K562 (cell line): ENCODE measurements at places on chromosomes 5 and 9.

- DNase-seq: no peak
These were observed 17.7 kb downstream of the DHX29 start for GRCh38 chr5:55289808-55290207.

DNA sequence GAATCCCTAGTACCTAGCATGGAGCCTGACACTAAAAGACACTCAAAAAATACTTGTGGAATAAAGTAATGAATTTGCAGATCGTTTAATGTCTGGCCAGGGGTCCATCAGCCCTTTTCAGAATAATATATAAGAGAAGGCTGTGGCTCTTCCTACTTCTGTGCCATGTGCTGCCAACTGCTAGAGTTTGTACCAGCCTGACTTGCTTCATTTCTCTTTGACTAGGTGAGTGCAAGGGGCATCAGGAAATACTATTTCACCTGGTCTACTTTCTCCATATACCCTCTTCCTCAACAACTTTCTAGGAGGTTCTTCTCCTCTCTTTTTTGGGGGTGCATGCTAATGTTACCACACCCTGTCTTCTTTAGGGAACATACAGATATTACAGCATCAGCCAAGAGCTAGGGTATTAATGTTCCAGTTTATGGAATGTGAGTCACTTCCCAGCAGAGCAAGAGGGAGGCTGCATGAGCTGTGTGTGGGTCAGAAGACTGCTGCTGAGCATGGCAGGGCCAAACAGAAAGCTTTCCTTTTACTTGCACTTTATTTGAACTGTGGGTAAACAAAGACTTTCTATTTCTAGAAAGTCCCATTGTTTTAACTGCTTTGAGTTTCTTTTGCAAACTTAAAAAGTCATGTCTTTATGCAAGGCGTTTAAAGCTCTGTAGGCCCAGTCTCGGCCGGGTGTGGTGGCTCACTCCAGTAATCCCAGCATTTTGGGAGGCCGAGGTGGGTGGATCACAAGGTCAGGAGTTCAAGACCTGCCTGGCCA, 158.9 kb downstream of the ADAMTSL1 start:
- DNase-seq: no peak

GRCh38 chr9:99980598-99980997, 74.1 kb downstream of the STX17 start:
- DNase-seq: no peak

DNA sequence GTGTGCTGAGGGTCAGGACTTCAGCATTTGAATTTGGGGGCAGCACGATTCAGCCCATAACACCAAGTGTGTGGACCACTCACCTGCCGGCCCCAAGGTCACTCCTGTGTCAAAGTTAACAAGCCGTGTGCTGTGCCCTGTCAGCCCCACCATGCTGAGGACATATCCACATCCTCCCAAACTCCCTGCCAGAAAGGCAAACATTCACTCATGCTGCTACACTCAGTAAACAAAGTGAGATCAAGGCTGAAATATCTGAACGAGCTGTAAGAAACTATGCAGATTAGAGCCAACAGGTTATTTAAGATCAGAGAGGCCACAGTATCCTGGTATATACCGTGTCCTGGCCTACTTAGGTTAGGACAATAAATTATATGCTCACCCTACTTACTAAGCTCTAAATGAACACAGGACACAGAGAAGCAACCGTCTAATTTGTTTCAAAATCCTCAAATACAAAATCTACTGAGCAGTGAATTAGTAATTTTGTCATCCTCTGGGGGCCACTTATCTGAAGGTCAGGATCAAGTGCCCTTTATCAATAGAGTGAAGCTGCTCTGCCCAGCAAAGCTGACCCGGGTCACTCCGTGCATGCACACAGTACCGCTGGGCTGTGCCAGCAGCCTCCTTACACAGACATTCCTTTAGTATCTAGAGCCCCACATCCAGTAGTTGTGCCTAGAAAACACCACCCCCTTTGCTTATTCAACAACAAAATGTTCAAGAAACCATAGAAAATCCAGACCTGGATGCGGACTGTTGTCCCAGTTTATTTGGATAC, 28.2 kb downstream of the RETREG1 start:
- no peak for DNase-seq

DNA sequence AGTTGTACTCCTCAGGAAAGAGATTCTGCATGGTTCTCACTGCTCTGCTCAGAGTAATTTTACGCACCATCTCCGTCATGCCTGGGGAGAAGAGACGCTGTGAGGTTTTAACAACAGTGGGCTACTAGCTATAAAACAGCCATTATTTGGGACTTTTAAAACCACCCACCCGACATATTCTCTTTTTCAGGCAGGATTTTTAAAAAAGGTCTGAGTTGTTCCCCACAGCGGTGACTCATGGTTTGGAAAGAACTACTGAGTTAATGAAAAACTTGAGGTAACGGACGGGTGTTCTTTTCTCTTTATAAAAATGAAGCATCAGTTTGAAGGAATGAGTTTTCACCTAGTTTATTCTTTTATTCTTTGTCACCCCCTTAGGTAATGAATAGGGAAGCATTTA, 61.3 kb downstream of the TTLL11 start:
- no peak for DNase-seq

DNA sequence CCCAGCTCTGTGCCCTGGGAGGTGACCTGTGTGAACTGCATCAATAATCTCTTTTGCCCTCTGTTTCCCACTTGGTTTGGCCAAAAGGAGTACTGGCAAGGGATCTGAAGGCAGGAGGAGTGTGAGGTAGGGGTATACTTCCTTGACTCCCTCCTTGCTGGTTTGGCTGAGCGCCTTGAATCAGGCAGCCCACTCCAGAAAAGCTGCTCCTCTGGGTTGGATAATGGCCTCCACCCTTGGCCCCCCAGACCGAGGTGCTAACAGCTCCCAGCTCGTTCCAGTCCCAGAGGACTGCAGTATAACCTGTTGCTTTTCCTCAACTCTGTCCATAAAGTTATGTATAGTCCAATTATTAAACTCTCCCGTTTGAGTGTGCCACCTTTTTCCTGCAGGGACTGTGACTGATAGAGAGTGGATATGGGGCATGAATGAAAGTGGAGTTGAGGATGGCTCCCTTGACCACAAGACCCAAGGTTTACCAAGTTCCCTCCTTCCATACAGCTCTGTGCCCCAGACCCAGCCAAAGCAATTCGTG, 88.2 kb upstream of the HAND1 start:
- DNase-seq: no peak

DNA sequence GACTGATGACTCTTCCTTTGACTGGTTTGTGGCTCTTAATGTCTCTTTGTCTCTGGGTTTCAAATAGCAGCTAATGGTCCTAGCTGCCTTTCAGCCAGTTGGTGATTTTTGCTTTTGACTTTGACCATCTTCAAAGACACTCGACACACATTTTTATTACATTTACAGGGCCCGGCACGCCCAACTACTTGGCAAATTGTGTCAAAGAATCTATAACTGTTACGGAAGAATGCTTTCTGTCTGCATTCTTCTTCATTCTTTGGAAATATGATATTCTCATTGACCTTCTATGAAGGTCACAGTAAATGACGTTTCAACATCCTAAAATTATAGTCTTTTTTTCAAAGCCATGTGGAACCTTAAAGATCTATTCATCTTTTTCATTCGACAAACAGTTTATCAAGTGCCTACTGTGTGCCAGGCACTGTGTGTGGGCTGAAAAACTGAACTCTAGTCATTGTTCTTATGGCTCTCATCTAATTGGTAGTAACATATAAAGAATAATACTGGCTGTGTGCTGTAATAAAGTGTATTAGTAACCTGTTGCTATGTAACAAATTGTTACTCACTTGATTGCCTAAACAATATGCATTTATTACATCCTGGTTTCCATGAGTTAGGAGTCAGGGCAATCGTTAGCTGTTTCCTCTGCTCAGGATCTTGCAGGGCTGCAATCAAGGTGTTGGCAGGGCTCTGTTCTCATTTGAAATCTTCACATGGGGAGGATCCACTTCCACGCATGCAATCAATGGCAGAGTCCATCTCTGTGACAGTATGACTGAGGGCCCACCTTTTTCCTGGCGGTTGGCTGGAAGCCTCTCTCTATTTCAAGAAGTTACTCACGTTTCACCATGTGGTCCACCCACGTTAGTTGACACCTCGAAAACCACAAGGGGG, 7.0 kb upstream of the WHRN start:
- no peak for DNase-seq

DNA sequence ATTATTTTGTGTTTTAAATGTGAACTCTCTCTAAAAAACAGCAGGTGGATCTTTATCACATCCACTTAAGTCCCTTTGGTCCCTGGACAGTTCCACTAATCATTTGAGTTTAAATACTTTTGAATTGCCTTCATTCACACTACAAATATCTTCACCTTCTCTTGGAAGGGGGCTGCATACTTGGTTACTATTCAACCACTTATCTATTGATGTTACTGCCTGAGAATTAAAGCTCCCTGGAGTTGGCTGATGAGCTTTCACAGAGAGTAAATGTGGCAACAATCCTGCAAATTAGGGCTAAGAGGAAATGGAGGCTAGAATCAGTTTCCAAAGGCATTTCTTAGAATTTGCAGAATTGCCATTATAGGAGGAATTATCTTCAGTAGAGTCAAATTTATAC, 180.4 kb downstream of the ST8SIA4 start:
- DNase-seq: no peak

GRCh38 chr5:93055561-93055960, 525.5 kb downstream of the NR2F1-AS1 start:
- no peak for DNase-seq

DNA sequence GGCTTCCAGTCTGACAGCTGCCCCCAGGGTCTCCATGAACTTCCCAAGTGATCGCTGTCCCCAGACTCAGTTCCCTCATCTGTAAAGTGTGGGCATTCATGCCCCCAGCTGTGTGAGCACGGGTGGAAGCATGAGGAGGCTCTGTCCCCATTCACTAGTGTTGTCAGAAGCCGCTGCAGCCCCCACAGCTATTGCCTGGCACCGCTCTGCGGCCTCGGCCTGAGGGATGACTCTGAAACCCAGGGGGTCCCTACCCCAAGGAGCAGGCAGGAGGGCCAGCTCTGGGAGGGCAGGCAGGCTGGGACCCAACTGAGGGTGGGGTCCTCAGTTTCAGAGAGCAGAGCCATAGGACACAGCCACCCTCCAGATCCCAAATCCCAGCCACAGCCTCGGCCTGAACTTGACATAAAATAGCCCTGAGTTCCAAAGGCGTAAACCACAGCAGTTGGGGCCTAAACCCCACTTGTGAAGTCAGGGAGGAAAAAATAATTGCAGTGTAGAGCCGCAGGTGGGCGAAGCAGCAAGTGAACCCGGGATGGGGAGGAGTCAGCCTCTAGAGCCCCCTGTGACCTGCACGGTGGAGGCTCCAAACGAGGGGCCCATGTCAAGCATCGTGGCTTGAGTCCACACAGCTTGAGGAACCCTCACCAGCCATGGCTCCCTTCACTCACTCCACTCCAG, 66.0 kb upstream of the ADAMTS2 start:
- no peak for DNase-seq

DNA sequence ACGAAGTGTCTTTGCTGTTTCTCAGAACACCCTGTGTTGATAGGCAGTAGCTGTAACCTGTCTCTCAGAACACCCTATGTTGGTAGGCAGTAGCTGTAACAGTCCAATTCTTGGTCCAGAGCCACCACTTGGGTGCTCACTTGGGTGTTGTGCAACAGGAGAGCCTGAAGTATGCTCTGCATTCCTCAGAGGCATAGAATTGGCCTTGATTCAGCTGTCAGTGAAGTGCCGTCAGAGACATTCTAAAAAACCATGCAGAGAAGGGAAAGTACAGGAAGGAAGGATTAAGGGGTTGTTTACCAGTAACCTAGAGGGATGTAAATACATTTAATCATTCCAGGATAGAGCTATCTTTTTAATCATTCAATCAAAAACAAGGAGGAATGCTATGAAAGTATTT, 231.2 kb downstream of the ARRDC3 start:
- DNase-seq: no peak

DNA sequence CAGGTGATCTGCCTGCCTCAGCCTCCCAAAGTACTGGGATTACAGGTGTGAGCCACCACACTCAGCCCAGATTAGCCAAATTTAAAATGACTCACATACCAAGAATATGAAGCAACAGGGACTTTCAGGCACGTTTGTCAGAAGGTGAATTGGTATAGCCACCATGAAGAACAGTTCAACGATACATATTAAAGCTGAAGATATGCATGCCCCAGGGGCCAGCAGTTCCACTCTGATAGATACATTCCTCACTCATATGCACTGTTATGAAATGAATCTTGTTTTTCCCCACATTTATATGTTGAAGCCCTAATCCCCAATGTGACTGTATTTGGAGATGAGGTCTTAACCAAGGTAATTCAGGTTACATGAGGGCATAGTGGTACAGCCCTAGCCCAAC, 22.5 kb downstream of the SLC35D2 start:
- no peak for DNase-seq

DNA sequence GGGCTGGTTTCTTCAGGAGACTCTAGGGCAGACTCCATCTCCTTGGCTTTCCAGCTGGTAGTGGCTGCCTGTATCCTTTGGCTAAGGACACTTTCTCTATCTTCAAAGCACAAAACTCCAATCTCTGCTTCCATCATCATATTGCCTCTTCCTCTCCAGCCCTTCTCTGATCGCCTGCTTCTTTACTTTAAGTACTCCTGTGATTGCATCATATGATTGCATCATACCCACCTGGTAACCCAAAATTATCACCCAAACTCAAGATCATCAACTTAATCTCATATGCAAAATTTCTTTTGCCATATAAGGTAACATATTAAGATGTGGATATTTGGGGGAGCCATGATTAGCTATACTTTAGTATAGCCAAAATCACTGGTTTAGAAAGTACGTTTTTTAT, 1092.6 kb upstream of the CDH6 start:
- no peak for DNase-seq

DNA sequence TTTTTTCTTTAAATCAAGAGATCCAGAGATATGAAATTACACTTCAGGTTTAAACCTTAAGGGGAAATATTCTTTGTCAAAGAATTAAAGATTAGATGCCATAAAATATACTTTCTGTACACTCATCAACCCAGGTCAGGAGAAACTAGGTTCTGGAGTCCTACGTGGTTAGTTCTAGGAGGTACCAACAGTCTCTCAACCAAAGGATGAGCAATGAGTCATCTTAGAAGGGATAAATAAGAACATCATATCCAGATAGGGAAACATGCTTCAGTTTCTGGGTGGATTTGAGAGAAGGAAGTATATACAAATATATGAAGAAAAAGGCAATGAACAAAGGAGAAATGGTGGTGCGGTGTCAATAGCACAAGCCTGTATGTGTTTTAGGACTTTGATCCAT, 98.2 kb downstream of the CSNK1G3 start:
- DNase-seq: no peak

GRCh38 chr9:98532147-98532546, 176.6 kb downstream of the GABBR2 start:
- no peak for DNase-seq

- DNase-seq: no peak
These were observed 168.2 kb upstream of the DMRTA1 start for GRCh38 chr9:22278426-22278825.

DNA sequence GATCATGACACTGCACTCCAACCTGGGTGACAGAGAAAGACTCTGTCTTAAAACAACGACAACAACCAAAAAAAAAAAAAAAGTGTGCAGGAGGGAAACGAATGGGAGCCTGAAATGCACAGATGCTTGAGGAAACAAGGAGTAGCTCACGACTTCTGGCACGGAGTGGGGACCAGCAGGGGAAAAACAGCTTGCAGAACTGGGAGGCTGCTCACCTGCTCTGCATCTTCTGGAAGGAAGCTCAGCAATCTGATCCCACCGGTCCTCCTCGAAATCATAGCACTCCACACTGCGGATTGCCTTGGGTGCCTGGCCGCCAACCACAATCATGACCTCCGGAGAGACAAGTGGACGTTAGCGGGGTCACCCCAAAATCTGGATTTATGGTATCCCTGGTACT, 96.2 kb downstream of the KLHL3 start:
- DNase-seq: no peak
